Sciatic nerve (tissue), 2 donors: ENCODE measurements at places on chromosomes 12 and 14. TPM values are rescaled to one million over a fixed set of nuclear protein-coding genes. Genes with fewer than 3 reads are reported as not detected.

NEK9 gene
- 111 TPM for total RNA-seq

LBHD2 gene
- total RNA-seq: not detected

BIN2 gene
- 11.2 TPM for total RNA-seq

IPO8 gene
- total RNA-seq: 50.6 TPM

AACS gene
- total RNA-seq: 19.6 TPM

DDX23 gene
- total RNA-seq: 60.2 TPM

CMA1 gene
- total RNA-seq: 2.3 TPM

OR4N2 gene
- not detected for total RNA-seq

CCDC196 gene
- not detected for total RNA-seq

DDN gene
- not detected for total RNA-seq

EXD2 gene
- 30.0 TPM for total RNA-seq

NANOG gene
- total RNA-seq: 0.31 TPM

DENND5B gene
- 18.2 TPM for total RNA-seq

BICDL1 gene
- total RNA-seq: 1.5 TPM

INHBC gene
- total RNA-seq: not detected

SRRM4 gene
- 0.04 TPM for total RNA-seq

KRT85 gene
- total RNA-seq: not detected

CIPC gene
- total RNA-seq: 39.5 TPM

SGPP1 gene
- total RNA-seq: 20.7 TPM

TAS2R46 gene
- total RNA-seq: 2.8 TPM

TRPV4 gene
- total RNA-seq: 1.3 TPM

BMP4 gene
- total RNA-seq: 12.0 TPM
